Activated CD8-positive, alpha-beta memory T cell treated with anti-CD3 and anti-CD28 coated beads for 4 hours (primary cell): ENCODE measurements at places on chromosomes 2 and 18.

GRCh38 chr2:46489423-46490174 lies 10.2 kb downstream of the TMEM247 start:
- no peak for DNase-seq

GRCh38 chr2:182920631-182921056 lies 54.2 kb upstream of the FRZB start:
- DNase-seq: no peak

DNA sequence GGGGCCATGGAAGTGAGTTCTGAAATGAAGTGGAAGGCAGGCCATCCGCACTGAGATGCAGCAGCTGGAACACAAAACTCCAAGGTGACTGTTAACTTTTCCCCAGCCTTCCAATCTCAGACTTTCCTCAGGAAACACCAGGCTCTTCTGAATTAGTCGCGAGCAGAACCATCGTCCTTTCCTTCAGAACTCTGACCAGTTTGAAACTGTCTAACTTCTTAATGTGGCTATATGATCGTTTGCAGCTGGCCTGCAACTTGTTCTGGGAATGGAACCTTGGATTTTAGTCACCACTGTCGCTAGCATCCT lies 620 bp upstream of the RPL37A start:
- no peak for DNase-seq

DNA sequence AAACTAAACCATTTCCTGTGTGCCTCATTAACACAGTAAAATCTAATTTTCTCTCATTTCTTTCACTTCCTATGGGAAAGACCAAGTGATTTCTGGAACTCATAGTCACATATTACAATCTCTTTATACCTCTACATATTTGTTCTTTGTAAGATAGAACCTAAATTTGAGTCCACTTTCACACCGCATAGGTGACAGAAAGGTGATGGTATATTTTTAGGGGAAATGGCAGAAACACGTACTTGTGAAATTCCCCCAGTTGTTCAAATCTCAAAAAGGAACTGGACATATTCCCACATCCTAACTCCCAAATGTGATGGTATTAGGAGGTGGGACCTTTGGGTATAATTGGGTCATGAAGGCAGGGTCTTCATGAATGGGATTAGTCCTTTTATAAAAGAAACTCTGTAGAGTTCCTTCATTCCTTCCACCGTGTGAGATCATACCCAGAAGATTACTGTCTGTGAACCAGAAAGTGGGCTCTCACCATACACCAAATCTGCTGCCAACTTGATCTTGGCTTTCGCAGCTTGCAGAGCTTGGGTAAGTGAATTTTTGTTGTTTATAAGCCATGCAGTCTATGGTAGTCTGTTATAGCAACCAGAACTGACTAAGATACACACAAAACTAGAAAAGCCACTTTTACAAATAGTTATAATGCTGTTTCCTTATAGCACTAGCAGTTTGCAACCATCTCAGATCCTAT lies 542.1 kb downstream of the DSC3 start:
- no peak for DNase-seq

GRCh38 chr2:126949775-126950174 lies 51.1 kb downstream of the TEX51 start:
- DNase-seq: no peak

GRCh38 chr2:189628817-189629530 lies 32.3 kb upstream of the ASNSD1 start:
- DNase-seq: no peak
